Astrocyte (in vitro differentiated cells and primary cell): ENCODE measurements at places on chromosomes 16 and 17. TPM values are rescaled to one million over a fixed set of nuclear protein-coding genes. Genes with fewer than 3 reads are reported as not detected.

PDILT gene
- total RNA-seq = not detected in 2 replicates

ANKRD11 gene
- 213 TPM in 2 replicates for total RNA-seq

HEATR9 gene
- not detected in 2 replicates for total RNA-seq

GRCh38 chr17:29706045-29706431 lies 83.3 kb upstream of the CORO6 start:
- no peak overlapping the region for H3K4me3 ChIP-seq
- no peak for DNase-seq
- no peak overlapping the region for H3K27ac ChIP-seq
- H3K27me3 ChIP-seq = no peaks in the 10 kb centered on the region
- peaks cover 4% of the 10 kb centered on the region for H3K36me3 ChIP-seq
- H3K4me1 ChIP-seq = no peaks in the 10 kb centered on the region

- H3K36me3 ChIP-seq = no peaks in the 10 kb centered on the region
- H3K4me1 ChIP-seq = peaks cover 5% of the 10 kb centered on the region
- no peak overlapping the region for H3K4me3 ChIP-seq
- DNase-seq = peak; percentile 34
Measured at GRCh38 chr16:1823821-1824220, 2.8 kb downstream of the HAGH start.

DNA sequence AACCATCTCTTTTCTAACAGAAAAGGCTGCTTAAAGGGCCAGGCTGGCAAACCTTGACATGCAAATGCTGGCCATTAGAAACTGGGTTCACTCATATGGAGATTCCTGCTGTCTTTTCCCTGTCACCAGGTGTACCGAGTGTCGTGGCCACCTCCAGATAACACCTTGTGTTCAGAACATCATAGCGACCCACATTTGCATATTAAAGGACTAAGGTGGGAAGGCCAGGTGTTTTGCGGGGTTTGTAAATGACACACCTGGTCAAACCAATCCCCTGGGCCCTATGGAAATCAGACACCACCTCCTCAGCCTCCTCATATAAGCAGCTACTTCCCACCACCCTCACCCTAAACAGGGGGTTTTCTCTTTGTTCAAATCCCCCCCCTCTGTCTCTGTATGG lies 2.5 kb upstream of the AIPL1 start:
- H3K36me3 ChIP-seq = no peaks in the 10 kb centered on the region
- no peak overlapping the region for H3K27ac ChIP-seq
- H3K4me1 ChIP-seq = no peaks in the 10 kb centered on the region
- H3K27me3 ChIP-seq = peaks cover 8% of the 10 kb centered on the region
- DNase-seq = no peak
